ENCODE measurements at places on chromosomes 5 and 9.
A peak's percentile ranks its signal among the peaks of the same experiment; 100 is the strongest.

DNA sequence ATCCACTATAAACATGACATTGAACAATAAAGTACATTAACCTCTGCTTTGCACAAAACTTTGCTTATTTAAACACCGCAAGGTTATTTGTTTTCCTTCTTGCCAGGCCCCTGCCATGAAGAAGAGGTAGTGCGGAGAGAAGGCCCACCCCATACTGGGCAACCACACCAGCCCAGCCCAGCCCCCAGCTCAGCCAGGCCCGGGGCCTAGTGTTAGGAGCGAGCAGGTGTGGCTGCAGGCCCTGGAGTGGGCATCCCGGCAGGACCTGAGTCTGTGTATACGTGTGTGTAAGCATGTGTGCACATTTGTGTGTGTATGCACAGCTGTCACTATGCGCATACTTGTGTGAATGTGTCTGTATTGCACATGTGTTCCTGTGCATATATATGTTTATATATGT lies 90.4 kb upstream of the MVB12B start:
- DNase-seq: no peak

GRCh38 chr5:111603446-111603827 lies 91.1 kb upstream of the STARD4 start:
- DNase-seq: no peak

DNA sequence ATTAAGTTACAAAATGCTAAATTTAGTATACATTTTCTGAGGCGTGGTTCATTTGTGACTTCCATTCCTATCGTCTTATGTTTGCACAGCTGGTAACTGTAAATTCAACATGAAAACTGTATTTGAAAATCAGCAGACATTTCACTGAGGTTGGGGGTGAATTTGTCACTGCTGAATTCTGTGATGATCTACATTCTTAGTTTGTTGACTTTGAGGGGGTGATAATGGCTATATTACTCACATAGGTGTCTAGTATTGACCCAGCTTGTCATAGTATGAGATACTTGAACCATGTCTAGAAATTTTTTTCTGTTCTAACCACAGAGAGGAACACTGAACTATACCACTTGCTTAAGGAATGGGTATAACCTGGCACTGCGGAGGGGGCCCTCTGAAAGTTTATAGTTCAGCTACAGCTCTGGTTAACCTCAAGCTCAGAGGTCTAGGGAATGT lies 313.3 kb downstream of the PIK3R1 start:
- DNase-seq: no peak

GRCh38 chr9:130498298-130498917 lies 53.6 kb downstream of the ASS1 start:
- no peak for DNase-seq

GRCh38 chr9:76571288-76571687 lies 112.3 kb downstream of the GCNT1 start:
- DNase-seq: no peak

- DNase-seq: no peak
Observed at GRCh38 chr9:83355729-83356151, 182.5 kb downstream of the FRMD3 start.

DNA sequence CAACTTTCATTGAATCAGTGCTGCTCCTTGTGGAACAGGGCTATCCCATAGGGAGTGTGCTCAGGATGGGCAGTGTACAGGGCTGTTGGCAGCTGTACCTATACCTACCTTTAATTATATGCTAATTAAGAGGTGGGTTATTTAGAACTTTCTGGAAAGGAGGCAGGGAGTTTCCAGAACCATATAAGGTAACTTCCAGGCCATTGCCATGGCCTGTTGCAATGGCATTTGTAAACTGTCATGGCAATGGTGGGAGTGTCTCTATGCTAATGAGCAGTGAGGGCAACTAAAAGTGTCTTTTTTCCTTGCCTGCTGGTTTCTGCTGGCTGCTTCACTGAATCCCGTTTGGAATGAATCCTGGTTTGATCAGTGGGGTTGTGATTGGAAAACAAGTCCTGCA lies 2.3 kb upstream of the ARHGAP26 start:
- DNase-seq: no peak

DNA sequence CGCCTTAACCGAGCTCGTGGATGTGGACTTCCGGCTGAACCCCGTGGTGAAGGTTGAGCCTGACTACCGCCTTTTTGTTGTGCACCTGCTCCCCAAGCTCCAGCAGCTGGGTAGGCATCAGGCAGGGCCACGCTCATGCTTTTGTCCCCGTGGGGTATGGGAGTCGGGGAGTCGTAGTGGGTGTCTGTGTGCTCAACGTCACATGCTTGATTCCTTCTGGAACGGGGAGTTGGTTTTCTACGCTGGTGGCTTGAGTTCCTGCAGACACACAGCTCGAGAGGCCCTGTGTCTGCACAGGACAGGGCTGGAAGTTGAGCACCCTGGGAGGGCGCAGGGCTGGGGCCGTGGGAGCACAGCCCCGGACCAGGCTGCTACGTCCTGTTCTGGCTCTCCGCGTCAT lies 8.0 kb downstream of the CEP72 start:
- DNase-seq: no peak

GRCh38 chr5:77086689-77087483 lies at the start of gene ZBED3:
Gene ZBED3, minus strand, starts transcription at chr5:77087285. Its CDS starts 9,407 bp downstream, at chr5:77077878.
- DNase-seq: peak; percentile 34

DNA sequence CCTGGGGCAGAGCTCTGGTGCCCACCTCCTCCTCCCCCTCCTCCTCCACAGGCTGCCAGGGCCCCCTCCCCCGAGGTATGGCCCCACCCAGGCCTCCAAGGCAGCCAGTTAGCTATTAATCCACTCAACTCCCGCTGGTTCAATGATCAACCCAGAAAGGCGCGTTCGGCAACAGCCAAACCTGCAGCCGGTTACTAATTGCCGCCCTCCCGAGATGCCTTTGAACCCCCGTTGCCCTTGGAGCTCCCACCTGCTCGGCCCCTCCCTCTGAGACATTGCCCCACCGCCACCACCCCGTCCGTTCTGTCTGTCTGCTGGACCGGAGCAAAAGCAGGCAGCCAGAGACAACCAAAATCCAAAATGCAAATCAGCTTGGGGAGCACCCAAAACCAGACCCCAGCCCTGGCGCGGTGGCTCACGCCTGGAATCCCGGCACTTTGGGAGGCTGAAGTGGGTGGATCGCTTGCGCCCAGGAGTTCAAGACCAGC lies 25.8 kb downstream of the NOTCH1 start:
- DNase-seq: no peak

DNA sequence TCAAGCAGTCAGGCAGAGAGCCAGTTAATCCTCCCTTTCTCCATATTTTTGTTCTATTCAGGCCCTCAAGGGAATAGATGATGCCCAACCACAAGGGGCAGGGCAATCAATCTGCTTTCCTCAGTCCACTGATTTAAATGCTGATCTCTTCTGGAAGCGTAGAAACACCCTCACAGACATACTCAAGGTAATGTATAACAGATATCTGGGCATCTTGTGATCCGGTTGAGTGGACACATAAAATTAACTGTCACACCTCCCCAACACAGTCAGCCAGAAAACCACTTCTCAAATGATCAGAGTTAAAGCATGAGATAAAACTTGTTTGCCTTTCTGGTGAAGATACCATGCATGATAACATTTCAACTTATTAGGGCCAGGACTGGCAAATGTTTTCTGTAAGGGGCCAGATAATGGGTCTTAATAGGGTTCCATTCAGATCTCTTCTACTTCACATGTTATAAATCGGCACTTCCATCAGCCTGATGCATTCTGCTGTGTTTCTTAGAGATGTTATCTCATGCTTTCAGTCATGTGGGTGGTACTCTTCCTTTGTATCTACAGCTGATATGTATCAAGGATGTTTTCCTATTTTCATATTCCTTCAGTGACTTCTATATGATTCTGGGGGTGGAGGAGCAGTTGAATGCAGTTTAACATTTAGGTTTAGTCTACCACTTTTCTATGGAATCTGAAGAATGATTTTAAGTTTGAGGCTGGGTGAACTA lies 58.9 kb upstream of the CNTLN start:
- no peak for DNase-seq

GRCh38 chr9:5876026-5876425 lies 14.7 kb upstream of the MLANA start:
- no peak for DNase-seq

GRCh38 chr5:66186108-66186507 lies 42.0 kb downstream of the SREK1 start:
- no peak for DNase-seq

GRCh38 chr5:68464424-68464823 lies 248.9 kb downstream of the PIK3R1 start:
- no peak for DNase-seq

DNA sequence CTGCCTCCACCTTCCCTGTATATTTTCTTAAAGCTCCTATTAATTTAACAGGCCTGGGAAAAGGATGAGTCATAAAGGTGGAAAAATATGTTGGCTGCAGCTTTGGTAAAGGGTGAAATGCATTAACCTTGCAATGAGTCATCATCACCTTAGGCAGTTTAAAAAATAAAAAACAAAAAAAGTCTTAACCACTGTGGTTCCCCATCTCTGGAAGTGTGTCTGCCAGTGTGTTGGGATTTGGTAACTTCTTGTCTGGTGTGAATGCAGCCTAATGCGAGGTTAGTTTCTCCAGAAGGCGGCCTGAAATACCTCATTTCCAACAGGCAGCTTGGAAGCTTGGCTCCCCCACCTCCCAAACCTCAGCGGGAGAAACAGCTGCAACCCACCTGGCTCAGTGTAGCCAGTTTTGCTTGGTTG lies 265.3 kb upstream of the GAS1 start:
- no peak for DNase-seq

GRCh38 chr9:91533382-91533781 lies 109.8 kb upstream of the NFIL3 start:
- DNase-seq: no peak

DNA sequence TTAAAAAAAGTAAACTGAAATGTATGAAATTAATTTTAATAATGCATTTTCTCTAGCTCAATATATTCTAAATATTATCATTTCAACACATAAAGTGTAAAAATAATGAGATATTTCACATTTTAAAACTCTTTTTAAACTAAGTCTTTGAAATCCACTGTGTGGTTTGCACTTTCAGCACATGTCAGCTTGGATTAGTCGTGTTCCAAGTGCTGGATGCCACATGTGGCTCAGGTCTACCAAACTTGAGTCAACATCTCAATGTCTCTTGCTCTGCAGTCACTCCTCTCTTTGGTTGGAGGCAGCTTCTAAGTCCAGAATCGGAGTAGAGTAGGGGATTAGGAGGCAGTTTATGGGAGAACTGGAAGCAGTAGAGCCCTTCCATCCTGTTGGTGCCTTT lies 173.7 kb upstream of the ANKRD55 start:
- no peak for DNase-seq

DNA sequence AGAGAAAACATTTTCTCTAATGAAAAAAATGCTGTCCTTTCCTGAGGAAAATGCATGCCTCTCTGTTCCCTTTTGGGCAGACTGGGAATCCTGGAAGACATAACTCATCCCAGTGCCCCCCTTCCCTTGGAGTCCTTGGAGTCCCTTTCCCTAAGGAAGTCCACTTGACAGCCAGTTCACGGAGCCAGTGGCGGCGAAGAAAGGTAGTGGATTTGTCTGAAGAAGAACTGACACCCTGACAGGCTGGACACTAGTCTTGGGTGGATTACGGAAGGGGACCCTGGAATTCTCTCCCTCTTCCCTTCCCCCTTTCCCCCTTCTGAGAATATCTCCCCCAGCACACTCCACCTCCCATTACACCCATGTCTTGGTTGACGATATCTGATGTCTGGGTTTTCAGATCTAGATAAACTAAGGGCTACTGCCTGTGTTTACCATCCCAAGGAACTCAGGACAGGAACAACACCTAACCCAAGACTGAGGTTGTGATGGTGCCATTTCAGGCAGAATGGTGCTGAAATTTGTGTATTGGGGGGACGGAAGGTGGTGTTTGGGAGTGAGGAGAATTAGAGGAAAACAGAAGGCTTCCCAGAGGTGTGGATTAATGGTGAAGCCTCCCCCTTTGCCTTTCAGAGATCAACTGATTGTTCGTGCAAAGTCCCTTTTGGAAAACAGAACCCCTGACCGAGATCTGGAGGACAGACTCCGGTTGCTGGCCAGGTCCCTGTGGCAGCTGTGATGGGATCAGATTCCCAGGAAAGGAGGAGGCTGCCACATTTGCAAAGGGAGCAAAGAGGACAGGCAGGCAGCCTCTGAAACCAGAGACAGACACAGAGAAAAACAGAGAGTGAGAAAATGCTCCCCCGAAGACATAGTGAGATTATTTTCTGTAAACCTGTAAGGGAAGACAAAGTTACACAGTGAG lies 704 bp downstream of the SPARC start:
- no peak for DNase-seq

- DNase-seq: no peak
Observed at GRCh38 chr9:87434366-87434765, 63.3 kb upstream of the DAPK1 start.

DNA sequence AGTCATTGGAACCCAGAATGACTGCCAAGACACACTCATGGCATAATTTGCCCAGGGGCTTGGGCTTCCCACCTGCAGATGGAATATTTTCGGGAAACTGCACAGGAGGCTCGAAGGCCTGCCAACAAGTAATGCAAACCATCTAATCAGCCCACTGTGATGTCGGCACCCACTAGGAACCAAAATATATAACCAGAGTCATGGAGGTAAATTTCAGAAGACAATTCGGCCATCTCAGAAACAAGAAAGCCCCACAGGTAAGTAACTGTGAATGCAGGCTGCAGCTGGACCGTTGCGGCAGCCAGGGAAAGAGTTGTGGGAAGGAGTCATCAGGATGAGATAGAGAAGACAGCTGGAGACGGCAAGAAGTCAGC lies 264.4 kb downstream of the SYK start:
- DNase-seq: no peak

DNA sequence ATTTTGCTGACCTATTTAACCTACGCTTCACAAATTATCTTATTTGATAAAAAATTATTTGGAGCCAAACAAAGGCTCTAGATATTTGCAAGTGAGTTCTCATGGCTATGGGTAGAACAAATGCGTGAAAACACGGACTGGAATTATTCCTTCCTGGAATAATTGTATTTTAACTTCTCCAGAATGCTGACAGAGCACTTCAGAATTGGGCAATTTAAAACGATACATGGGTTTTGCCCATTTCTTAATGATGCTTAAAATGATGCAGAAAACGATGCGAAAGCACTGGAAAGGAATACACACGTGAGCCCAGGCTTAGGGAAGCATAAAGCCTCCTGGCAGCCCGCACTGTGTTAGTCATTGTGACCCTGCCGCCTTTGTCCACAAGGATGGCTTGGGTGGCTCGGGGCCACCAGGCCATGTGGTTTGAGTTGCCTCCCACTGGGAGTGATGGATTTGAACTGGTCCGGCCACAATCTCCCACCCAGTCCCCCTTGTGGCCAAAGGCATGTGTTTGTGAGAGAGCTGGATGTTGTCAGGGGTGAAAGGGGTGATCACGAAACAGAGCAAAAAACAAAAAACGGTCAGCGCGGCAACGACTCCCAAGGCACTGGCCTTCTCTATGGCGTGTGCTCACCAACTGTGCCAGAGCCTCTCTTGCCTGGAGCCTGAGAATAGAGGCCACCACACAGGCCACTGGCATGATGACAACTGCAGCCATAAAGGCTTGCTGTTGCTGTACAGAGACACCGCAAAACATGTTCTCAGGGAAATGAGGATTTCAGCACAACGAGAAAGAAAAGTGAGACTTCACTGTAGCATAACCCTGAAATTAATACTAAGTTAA lies 234.2 kb upstream of the ADAMTS16 start:
- no peak for DNase-seq

- DNase-seq: no peak
Observed at GRCh38 chr5:14156290-14156649, 13.1 kb downstream of the TRIO start.

GRCh38 chr9:91734371-91734981 lies 215.6 kb downstream of the ROR2 start:
- DNase-seq: peak; percentile 27
